ENCODE measurements at places on chromosomes 12 and 14. TPM values are rescaled to one million over a fixed set of nuclear protein-coding genes. Genes with fewer than 3 reads are reported as not detected.

HVCN1 gene
- total RNA-seq, result 13.8 TPM

WNT5B gene
- total RNA-seq, result 34.1 TPM

GPR84 gene
- total RNA-seq, result not detected

PLEKHD1 gene
- not detected for total RNA-seq

PTHLH gene
- 6.9 TPM for total RNA-seq

CSAD gene
- total RNA-seq, result 73.0 TPM

GRCh38 chr14:69989622-69990021 is 110.4 kb downstream of the SMOC1 start:
- no peak for DNase-seq

DNA sequence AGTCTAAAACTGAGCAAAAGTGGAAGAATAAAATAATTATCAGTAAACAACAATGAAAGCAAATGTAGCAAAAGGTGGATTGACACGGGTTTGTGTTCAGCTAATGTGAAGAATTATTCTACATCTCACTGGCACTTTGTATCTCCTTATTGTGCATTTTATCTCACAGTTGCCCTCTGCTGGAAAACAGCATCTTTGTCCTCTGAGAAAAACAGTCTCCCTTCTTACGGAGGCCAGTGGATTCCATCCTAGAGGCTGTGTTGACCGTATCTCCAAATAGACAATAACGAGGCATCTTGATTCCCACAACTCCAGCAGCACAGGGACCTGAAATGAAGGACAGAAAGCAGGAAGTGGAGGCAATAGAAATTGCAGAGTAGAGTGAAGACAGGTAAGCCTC is 51.3 kb upstream of the PLBD1 start:
- no peak for DNase-seq

DNA sequence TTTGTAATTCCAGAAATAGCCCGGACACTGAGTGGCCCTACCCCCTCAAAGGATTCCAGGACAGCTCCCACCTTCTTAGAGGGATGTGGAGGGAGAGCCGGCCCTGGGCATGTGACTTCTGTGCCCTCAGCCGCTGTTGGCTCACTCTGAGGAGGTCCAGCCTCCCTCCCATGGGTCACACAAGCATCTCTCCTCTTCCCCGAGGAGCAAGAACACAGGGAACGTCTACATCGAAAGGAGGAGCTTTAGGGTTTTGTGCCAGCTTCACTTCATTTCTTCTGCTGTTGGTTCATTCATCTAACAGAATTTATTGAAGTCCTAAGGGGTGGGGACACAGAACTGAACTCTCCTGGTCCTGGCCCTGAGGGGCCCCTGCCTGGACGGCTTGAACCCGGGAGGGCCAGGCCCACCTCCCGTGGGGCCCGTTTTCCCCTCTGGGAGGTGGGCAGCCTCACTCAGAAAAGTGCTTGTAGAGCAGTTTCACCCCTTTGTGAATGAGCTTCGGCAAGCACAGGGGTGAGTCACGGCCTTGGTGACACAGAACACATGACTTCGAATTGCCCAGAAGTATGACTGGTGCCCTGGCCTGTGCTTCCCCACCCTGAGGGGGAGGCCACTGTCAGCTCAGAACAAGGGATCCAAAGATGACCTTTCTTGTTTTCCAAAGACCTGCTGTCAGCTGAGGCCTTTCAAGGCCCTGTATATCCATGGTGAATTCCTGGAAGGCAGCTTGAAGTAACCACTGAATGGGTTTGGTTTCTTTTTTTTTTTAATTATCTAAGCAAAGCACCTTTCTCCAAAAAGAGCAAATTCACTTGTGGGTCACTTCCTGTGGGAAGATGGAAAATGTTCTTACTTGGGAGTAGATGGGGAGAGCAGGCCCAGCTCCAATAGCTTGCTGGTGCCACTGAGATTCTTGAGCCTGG is 39.2 kb downstream of the NFKBIA start:
- DNase-seq, result no peak

- DNase-seq, result peak; percentile 20
Observed at GRCh38 chr12:56991319-56992246, 14.8 kb downstream of the ZBTB39 start.

DNA sequence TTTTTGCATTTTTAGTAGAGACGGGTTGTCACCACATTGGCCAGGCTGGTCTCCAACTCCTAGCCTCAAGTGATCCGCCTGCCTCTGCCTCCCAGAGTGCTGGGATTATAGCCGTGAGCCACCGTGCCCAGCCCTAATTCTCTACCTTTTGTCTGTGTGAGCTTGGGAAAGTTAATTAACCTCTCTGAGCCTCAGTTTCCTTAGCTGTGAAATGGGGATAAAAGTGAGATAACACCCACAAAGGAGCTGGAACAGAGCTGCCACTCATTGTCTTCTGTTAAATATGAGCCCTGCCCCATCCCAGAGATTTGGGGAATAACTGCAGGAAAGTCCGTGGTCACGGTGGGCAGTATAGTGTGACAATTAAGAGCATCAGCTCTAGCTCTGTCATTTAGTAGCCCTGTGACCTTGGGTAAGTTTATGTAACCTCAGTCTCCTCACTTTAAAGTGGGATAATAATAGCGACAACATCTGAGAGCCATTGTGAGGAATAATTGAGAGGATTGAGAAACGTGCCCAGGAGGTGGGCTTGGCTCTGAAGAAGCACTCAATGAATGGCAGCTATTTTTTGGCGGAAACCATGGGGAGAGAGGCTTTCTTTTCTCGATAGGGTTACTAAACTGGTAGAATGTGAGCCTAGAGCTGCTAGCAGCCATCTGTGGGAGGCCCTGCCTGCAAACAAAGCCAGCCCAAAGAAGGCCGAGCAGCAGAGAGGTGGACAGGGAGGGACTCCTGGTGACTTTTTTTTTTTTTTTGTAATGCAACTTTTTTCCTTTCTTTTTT is 60.8 kb upstream of the MED13L start:
- DNase-seq, result no peak

- no peak for DNase-seq
Observed at GRCh38 chr12:127063339-127064072, 1203.5 kb upstream of the TMEM132C start.

DNA sequence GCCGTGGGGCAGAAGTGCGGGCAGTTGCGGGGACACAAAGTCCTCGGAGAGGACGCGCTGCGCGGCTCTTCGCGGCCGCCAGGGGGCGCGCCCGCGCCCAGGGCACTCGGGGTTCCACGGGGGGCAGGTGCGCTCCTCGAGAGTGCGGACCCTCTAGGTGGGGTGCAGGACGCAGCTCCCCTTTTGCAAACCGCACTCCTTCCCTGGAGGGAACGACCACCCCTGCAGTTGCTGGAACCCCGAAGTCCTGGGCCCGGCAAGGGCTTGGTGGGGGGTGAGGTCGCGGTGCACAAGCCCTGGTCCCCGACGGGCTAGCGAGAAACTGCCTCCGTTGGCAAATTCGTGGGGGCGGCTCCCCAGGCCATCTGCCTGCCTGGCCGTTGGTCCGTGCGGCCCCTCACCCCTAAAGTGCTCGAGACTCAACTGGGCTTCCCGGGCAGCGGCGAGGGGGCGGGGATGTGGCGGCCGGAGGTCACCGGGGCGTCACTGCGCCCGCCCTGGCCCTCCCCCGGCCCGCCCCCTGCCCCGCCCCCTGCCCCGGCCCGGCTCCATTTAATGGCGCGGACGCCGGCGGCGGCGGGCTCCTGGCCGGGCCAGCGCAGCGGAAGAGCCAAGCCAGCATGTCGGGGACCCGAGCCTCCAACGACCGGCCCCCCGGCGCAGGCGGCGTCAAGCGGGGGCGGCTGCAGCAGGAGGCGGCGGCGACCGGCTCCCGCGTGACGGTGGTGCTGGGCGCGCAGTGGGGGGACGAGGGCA is at the start of gene ADSS1:
Gene ADSS1, plus strand, starts transcription at position 579 of the 756 bp plus-strand sequence. Its CDS starts 42 bp downstream, at position 621.
- DNase-seq, result peak; percentile 40

DNA sequence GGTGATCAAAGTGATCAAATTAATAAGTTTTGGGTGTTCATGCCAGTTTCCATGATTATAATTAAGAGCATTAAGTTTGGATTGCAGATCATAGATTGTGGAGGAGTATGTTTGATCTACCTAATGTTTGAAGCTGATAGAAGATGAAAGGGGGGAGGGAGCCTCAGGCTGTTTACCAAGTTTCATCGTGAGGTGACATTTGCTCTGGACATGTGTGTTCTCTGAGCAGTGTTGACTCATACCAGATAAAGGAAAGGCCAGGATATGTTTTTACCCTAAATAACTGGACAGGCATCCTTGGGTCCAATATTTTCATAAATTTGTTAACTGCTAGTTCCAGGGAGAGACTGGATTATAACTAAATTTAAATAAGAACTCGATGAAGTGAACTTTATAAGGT is 3.5 kb upstream of the SEL1L start:
- no peak for DNase-seq

- no peak for DNase-seq
Observed at GRCh38 chr14:25116607-25117006, 66.7 kb upstream of the STXBP6 start.

- no peak for DNase-seq
Observed at GRCh38 chr12:48175613-48176416, 7.6 kb upstream of the CCDC184 start.

Measured in tibial nerve (tissue), 4 donors.